ENCODE measurements at places on chromosomes 6 and 20.

DNA sequence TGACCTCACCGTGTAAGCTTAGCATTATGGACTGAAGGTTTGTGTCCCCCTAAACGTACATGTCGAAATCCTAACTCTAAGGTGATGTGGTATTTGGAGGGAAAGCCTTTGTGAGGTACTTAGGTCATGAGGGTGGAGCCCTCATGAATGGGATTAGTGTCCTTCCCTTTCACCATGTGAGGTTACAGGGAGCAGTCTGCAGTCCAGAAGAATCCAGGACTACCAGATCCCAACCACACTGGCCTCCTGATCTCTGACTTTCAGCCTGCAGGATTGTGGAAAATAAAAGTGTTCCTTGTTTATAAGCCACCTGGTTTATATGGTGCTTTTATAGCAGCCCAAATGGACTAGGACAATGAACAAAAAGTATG, 73.4 kb downstream of the ZBTB2 start:
- no peak for DNase-seq

GRCh38 chr20:2699775-2700413, 7.3 kb downstream of the EBF4 start:
- no peak for DNase-seq

GRCh38 chr6:143014764-143015163, 45.9 kb upstream of the AIG1 start:
- no peak for DNase-seq

- no peak for DNase-seq
These were observed 192.2 kb downstream of the GMPR start for GRCh38 chr6:16430391-16431089.

DNA sequence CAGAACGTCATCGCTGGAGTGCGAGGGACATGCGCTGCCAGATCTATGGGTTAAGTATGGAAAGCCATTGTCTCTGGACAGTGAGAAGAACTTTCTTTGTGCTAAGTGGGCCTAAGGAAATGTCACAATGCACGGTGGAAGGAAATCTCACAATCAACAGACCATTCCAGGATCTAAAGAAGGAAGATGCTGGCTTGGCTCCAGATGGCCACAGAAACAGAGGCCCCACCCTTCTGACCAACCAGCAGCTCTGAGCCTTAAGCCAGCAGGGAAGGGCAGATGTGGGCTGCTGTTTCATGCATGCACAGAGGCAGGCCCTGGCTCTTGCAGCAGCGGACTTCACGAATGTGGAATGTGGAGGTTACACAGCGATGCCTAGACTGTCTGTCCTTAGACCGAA, 156.3 kb downstream of the SOBP start:
- peak; percentile 30 for DNase-seq

DNA sequence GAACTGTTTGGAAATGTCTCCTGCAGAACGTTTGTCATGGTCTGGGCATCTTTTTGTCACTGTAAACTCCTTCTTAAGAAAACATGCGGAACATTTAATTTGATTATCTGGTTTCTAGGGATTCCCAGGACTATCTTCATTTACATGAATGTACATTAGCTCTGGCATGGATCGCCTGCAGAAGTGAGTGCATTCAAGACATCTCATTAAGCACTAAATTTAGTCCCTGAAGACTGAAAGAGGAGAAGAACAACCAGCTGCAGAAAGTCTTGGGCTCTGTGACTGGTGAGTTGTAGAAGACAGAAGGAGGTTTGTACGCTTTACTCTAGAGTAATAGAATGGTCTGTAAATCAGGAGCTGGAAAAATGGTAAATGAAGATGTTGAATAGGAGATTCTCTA, 540.7 kb downstream of the BCKDHB start:
- DNase-seq = no peak

DNA sequence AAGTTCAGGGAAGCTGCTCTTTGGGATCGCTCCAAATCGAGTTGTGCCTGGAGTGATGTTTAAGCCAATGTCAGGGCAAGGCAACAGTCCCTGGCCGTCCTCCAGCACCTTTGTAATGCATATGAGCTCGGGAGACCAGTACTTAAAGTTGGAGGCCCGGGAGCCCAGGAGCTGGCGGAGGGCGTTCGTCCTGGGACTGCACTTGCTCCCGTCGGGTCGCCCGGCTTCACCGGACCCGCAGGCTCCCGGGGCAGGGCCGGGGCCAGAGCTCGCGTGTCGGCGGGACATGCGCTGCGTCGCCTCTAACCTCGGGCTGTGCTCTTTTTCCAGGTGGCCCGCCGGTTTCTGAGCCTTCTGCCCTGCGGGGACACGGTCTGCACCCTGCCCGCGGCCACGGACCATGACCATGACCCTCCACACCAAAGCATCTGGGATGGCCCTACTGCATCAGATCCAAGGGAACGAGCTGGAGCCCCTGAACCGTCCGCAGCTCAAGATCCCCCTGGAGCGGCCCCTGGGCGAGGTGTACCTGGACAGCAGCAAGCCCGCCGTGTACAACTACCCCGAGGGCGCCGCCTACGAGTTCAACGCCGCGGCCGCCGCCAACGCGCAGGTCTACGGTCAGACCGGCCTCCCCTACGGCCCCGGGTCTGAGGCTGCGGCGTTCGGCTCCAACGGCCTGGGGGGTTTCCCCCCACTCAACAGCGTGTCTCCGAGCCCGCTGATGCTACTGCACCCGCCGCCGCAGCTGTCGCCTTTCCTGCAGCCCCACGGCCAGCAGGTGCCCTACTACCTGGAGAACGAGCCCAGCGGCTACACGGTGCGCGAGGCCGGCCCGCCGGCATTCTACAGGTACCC, at the start of gene ESR1:
ESR1 (plus strand) TSS at position 170 of the 858 bp plus-strand sequence; CDS start at position 401, 231 bp downstream.
- DNase-seq = peak; percentile 69

GRCh38 chr6:56361812-56362211, 114.4 kb upstream of the COL21A1 start:
- no peak for DNase-seq

- DNase-seq = no peak
These were observed 177.2 kb upstream of the DTNBP1 start for GRCh38 chr6:15839969-15840541.

DNA sequence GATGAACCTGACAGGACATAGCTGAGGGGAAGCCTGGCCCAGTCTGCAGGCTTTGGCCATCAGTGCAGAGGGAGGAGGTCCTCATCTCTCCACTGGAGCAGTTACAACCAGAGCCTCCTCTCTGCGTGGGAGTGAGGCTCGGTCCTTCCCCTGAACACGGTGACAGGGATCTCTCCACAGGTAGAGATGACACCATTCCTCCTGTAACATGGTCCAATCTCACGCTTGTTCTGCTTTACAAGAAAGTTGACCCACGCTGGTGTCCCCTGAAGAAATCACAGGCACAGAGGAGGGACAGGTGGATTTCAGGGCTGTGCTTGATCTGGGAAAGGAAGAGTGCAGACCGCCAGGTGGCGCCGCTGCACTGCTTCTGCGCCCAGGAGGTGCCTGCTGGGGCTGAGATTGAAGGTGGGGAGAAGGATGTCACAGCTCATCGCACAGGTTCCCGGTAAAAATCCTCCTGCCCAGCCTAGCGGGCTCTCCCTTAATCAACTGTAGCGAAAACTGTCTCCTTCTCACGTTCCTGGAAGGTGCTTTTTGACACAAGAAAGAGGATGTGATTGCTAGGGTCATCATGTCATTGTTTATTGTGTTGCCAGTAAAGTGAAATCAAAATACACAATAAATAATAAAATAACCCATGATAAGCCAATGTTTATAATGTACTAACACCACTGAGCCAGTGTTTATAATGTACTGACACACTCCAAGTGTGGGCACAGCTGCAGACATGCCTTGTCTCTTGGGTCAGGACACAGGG, 20.4 kb downstream of the HLA-G start:
- DNase-seq = peak; percentile 86

DNA sequence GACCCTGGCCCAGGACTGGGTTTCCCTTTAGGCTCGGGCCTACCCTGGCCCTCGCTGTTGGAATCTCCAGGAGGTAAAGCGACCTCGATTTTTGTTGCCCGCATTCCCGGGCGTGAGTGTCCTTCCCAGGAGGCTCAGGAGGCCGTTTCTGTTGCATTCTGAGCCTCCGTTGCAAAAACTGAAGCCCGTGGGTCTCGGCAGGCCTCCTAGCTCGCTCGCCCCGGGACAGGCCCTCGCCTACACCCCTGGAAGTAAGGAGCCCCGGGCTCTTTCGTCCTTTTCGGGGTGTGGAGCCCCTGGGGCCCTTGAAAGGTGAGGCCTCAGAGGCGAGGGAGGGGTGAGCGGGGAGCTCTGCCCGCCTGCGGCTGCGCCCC, 2.3 kb downstream of the NR2E1 start:
- no peak for DNase-seq

GRCh38 chr6:10202581-10202980, 212.3 kb downstream of the TFAP2A start:
- no peak for DNase-seq

DNA sequence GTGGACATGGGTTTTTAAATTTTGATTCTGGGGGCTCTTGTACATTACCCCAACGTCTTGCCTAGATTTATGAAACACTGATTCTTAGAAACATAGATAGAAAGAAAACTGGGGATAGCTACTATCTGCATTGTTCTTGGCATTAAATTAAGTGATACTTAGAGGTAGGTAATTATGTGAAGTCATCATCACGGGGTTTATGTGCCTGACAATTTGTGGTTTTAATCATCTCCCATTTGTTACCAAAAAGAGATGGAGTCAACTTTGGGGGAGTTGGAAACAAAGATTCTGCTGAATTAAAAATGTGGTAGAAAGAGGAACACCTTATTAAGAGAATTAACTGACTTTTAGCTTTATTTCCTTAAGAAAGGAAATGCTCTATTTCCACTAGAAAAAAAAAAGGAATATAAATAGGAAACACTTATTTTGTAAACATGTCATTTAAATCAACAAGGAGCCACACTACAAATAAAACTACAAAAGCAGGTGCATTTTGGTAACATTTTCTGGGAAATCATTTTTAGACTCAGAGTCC, 5.6 kb downstream of the TNFAIP3 start:
- DNase-seq = no peak

- peak; percentile 2 for DNase-seq
These were observed 952 bp upstream of the TAAR6 start for GRCh38 chr6:132569170-132569569.

DNA sequence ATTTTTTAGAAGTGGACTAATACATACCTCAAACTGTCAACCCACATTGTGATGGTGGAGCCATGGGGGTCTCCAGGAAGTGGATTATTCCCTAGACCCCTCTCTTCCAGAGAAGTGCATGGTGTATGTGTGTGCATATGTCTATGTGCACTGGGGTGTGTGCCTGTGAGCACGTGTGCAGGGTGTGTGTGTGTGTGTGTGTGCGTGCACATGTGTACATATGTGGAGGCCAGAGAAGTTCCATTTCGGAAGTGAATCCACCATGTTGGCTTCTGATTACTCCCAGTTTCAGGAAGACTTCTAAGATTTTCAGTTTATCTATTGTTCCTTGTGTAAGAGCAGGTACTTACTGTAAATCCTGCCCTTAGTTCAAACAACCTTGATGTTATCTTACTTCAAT, 208.5 kb upstream of the SULF2 start:
- no peak for DNase-seq

DNA sequence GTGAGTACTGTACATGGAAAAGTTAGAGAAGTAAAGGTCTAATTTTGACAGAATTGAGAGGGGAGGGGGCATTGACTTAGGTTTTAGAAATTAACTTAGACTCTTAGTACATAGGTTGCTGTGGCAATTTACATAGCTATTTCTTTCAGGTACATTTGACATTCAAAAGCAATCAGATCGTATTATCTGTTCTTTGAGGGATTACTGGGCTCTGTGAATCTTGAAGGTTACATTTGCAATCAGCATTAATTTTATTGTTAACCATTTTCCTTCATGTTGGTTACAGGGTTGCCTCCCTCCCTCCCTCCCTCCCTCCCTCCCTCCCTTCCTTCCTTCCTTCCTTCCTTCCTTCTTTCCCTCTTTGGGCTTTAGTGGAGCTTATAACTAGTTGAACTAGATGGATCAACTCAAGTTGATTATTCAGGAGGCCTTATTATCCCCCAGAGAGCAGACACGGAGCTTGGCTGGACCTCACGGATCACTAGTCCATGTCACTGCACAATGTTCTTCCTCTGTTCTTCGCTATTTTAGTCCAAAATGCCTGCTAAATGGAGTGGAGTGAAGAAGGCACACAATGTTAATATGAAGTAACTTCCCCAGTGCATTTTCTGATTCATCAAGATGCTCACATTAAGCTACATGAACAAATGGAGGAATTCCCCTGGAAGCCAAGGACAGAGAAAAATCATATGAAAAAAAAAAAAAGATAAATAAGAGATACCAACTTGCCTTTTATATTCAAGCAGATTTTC, 87.8 kb downstream of the PLCB4 start:
- no peak for DNase-seq

GRCh38 chr6:19024737-19025136, 637.6 kb downstream of the RNF144B start:
- no peak for DNase-seq

- no peak for DNase-seq
These were observed 3.3 kb downstream of the OSER1 start for GRCh38 chr20:44207126-44207723.

GRCh38 chr6:89145091-89145955, 532 bp upstream of the PM20D2 start:
- DNase-seq = peak; percentile 54

- DNase-seq = no peak
These were observed 72.9 kb upstream of the EEF1E1 start for GRCh38 chr6:8175046-8175777.

- DNase-seq = no peak
These were observed 1.3 kb downstream of the GUCA1B start for GRCh38 chr6:42193491-42193894.

DNA sequence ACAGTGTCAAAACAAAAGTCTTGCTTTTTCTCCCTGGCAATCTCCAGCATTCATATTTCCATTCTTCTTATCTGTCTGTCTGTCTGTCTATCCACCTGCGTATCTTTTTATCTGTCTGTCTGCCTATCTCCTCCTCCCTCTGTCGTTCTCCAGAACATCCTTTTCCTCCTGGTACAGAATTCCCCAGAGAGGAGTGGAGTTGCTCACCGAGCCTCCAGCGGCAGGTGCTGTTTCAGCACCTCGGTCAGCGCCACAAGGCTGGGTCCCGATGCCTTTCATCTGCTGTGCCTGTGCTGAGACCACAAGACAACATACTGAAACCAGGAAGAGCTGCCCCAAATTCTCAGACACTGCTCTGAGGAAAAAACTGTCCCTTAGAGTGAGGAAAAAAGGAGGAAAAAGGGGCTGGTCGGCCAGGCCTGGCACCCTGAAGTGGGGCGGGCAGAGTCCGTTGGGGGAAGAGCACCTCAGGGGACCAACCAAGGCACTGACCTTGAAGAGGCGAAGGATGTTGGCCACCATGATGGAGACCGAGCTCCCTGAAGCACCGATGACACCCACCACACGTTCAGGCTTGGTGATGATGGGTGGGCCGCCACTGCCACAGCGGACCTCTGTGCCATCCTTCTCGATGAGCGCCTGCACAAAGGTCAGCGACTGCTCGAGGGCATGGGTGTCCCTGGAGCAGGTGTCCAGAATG, 13.3 kb downstream of the GRM4 start:
- no peak for DNase-seq

DNA sequence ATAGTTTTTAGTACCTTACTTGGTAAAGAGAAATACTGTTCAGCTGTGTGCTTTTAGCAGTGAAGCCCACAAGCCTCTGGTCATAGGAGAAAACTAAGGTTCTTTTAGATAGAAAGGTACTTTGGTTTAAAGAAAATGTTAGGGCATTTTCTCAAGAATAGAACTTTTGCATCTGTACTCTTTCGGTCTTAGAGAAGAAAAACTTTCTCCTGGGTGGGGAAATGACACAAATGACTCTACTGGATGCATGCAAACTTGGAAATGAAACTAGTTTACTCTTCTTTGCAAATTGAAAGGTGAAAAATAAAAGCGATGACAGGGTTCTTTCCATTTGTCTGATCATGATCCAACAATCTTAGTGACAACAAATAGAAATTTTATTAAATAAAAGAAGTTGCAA, 2.1 kb upstream of the TMEM217 start:
- DNase-seq = no peak
